Posterior cingulate gyrus (tissue), 11 donors: ENCODE measurements at places on chromosomes 1 and 21.

DNA sequence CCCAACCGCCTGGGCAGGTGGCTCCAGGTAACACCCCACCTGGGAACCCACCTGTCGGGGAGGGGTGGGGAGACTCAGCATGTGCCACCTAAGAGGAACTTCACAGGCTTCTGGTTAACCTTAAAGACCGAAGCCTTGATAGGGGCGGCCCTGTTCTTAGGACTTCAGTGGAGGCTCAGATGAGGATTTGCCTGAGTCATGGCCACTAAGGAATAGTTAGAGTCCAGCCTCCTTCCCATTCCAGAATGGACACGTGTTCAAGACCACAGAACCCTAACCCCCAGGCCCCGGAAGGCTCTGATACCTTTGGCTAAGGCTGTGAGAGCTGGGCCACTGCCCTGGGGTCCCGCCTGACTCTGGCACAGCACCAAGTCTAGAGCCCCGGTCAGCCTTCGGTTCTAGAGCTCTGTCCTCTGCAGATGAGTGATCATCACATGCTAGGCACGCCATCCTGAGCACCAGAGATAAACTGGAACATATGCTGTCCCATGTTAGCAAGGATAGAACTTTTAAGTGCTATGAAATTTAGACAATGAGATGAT lies 20.3 kb downstream of the PADI6 start:
- no peak for DNase-seq

DNA sequence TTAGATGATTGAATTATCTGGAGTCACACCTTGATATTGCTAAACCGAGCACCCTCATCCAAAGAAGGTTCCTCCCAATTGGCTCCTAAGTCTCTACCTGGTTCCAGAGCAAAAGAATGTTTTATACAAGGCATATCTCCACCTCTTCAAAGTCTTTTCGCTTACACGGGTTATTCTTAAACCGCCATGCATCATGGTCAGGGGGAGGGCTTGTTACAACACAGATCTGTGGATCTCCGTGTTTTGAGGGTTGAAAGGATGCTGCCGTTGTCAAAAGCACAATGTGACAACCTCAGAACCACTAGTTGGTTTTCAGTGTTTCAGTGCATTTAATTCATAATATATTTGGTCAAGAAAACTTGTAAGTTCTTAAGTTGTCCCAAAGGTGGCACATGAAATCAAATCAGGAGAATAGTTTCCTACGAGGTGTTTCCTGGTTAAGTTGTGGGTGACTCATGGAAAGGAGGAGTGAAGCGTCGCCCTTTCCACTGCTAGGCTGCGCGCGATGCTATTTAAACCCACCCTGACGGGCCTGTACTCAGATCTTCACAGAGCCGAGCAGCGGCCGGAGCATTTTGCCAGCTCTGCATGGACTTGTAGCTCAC lies 1531.6 kb upstream of the TPTE start:
- peak; percentile 72 for DNase-seq

DNA sequence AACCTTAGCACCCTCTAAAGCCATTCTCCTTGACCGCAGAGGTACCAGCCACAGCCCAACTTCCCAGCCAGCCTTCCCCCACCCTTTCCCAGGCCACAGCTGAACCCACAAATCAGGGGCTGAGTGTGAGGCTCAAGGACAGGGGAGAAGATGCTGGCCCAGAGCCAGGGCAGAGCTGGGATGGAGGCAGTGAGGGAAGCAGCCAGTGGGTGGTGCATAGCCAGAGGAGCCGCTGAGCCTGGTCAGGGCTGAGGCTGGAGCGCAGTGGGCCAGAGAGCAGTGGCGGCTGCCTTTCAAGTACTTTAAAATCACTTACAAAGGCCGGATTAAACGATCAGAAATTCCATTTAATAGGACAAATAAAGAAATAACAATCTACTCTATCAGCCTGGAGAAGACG lies 36.3 kb downstream of the DMAP1 start:
- DNase-seq = no peak

DNA sequence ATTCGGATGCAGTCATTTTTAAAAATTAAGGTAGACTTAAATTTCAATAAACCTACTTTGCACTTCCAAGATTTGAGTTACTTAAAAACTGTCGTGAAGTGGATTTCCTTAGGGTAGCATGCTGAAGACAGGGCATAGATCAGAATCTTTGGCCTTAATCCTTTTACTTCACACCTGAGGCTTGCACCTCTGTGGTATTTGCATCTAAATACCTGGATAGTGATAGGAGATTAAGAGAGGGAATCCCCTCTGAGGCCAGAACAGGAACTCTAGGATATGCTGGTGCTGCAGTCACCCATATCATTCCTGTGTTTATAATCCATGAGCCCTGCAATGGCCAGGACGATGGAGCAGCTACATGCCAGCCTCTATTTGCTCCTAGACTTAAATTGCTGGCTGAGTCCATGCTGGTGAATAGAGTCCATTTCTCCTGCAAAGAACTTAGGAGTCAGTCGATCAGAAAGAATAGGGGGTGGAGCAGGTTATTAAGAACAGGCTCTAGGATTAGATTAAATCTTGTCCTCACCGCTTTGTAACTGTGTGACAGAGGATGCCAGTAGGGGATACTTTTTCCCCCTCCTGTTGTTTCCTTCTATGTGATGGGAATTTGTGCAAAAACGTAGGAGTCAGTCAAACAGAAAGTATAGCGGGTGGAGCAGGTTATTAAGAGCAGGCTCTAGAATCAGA lies 333.6 kb downstream of the DUSP10 start:
- no peak for DNase-seq

GRCh38 chr1:77614037-77614436 lies 68.4 kb downstream of the ZZZ3 start:
- DNase-seq = no peak

- no peak for DNase-seq
Observed at GRCh38 chr1:121516234-121516967, 331.6 kb downstream of the SRGAP2C start.

GRCh38 chr1:107897438-107898345 lies 67.3 kb downstream of the VAV3 start:
- DNase-seq = no peak

- no peak for DNase-seq
Observed at GRCh38 chr1:234647245-234647644, 37.3 kb upstream of the IRF2BP2 start.

DNA sequence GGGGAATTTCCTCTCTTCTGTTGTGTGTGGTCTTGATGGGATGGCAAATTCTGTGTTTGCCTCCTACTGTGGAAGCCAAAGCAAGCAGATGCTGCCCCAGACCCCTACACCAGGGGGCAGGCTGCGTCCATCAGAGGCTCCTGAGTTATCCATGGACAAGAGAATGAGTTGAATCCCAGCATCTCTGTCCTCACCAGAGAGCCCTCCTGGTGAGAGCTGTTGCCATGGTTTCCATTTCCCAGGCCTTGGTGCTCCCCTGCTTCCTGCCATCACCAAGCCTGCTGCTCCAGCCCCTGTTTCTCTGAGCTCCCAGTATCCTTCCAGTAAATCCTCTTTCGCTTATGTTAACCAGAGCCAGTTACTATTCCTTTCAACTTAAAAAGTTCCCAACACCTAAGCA lies 20.4 kb upstream of the GNG12 start:
- DNase-seq = peak; percentile 61

DNA sequence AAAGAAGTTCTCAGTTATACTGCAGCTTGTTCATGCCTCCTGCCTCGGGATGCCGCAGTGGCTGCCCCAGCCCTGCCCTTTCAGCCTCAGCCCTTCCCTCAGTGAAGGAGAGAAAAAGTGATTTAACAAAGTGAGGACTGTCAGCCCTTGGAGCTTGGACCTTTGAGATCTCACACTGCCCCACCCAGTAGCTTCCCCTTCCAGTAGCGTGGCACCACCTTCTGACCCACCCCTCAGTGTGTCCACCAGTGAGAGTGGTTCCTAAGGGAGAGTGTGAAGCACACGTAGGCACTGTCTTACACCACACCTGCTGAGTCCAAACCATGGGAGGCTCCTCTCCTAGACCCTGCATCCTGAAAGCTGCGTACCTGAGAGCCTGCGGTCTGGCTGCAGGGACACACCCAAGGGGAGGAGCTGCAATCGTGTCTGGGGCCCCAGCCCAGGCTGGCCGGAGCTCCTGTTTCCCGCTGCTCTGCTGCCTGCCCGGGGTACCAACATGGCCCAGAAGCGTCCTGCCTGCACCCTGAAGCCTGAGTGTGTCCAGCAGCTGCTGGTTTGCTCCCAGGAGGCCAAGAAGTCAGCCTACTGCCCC lies at the start of gene CDA:
Gene CDA (plus strand): TSS at position 464 of the 592 bp plus-strand sequence. CDS start 33 bp downstream, at position 497.
- no peak for DNase-seq

DNA sequence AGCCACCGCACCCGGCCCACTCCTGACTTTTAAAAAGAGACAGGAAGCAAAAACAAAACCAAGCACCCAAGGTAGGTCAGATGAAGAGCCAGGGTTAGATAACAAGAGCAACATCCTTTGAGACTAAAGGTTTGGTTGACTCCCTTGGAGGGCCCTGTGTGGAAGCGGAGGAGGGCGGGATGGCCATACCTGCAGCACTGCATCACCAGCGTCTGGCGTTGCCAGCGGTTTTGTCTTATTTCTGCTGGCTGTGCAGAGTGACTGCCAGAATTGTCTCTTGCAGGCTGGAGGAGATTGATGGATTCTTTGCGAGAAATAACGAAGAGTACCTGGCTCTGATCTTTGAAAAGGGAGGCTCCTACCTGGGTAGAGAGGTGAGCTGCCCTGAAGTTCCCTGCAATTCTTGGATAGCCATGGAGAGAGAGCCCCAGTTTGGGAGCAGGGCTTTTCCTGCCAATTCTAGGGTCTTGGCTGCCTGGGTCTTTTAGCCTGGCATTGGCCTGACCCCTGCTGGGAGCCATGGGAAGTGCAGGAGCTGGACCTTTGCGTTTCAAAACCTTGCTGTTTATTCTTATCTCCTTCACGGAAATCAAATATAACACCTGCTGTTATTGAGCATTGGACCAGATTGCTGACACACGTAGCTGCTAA lies 24.0 kb downstream of the QSOX1 start:
- DNase-seq = peak; percentile 95

DNA sequence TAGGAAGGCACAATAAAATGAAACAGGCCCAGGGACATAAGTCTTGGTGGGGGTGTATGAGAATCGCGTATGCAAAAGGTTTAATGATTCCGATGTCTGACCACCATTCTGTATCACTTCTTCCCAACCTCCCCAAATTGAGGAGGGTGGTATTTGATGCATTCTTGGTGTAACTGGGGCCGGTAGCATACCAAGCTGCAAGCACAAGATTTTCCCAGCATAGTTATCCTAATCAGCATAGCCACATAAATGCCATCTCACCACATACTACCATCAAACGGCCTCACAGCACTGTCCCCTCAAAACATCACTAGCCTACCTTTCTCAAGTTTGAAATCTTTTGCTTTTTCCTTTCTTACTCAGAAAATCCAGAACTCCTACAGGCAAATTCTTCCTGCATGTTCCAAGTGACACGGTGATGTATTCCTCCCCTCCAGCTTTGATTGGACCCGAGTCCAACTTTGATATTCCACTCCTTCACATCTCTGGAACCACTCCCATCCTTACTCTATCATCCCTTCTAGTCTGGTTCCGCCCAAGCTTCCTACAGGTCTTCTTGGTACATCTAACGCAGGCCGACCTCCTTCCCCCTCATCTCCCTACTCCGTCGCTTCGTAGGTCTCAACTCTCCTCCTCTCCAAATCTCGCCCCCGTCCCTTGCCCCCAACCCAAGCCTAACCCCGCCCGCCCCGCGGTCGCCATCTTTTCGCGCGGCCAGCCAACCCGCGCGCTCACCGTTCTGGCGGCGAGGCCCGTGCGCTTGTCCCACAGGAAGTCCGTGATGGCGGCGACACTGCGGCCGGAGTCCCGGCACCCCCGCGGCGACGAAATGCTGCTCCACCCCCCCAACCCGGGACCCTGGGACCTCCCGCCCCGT lies 600 bp downstream of the CLK2 start:
- no peak for DNase-seq

- DNase-seq = no peak
Observed at GRCh38 chr1:153393926-153394325, 3.1 kb upstream of the S100A8 start.

DNA sequence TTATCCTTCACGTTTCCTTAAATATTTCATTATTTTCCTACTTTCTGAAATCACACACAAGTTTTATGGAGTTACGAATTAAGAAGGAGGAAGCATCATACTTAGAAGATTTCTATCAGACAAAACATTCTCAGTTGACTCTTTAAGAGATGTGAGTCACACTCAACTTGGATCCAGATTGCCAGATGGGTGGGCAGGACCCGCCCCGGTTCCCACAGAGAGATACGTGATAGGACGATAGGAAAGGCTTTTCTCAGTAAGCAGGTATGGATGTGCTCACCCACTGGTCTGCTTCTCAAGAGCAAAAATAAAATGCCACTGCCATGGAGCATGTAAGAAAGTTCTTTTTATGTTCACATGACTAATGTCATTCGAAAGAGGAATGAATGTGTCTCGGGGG lies 392.6 kb downstream of the MRPL39 start:
- no peak for DNase-seq

DNA sequence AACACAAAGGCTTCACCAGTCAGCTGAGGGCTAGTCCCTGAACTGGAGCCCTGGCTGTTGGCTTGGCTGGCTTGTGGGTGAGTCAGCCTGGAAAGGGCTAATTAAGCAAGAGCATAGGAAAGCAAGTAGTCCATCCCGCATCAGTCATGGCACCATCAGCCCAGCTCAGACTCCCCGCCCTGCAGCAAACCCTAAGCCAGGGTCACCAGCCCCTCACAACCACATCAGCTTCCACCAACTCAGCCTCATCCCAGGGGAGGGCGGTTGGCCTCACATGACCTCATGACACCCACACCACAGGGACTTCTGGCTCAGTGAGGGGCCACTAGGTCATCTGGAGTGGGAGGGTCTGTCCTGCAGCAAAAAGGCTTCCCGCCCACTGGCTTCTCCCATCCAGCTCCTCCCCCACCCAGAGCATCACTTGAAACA lies 7.0 kb upstream of the SPATC1L start:
- DNase-seq = no peak

DNA sequence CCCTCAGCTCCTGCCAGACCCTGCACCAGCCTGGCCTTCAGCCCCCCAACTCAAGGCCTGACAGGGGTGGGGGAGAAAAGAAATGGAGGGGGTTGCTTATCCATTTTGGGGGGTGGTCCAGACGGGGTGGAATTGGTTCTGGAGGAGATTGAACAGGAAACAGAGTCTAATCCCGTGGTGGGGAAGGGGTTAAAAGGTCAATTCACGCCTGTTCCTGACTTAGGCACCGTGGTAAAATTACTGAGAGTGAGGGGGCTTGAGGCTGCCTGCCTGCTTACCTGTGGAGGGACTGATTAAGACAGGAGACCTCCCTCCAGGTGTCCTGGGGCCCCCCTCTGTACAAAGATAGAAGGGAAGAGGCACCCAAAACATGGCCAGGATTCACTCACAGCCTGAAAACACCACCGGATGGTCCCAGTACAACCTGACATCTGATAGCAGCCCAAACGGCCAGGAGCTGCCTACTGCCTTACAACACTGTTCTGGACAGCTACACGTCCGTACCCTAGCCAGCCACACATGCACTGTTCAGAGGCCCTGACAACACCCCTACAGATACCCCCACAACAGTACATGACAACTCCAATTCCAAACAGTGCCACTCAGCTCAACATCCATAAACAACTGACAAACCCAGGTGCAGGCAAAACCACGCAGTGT lies 31.8 kb downstream of the AHDC1 start:
- DNase-seq = no peak

GRCh38 chr1:87362063-87362833 lies 33.6 kb downstream of the LMO4 start:
- no peak for DNase-seq
